ENCODE measurements at places on chromosomes 1 and 21. TPM values are rescaled to one million over a fixed set of nuclear protein-coding genes. Genes with fewer than 3 reads are reported as not detected.

GRCh38 chr1:16164213-16165072, 8.6 kb upstream of the EPHA2 start:
- H3K36me3 ChIP-seq, result no peaks in the 10 kb centered on the region
- no peak for DNase-seq
- H3K27me3 ChIP-seq, result no peaks in the 10 kb centered on the region
- no peak overlapping the region for H3K27ac ChIP-seq
- no peak overlapping the region for H3K4me3 ChIP-seq

DNA sequence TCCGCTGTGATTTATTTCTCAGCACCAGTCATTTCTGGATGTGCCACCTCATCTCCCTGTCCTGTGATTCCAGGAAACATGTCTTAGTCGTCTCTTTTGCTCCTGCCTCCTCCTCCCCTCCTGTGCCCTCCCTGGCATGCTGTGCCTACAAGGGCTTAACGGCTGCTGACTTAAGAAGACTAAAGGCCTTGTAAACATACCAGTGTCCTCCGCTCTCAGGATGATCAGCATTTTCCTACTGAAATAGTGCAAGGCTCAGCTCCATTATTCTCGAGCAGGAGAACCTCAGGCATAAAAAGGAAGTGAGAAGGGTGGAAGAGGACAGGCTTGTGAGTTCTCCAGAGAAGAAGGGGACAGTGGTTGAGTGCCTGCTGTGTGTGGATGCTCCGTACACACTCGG, 61.6 kb upstream of the RUNX3 start:
- DNase-seq, result peak; percentile 8
- H3K27ac ChIP-seq, result no peak overlapping the region
- peaks cover 99% of the 10 kb centered on the region for H3K4me1 ChIP-seq
- no peaks in the 10 kb centered on the region for H3K27me3 ChIP-seq

S100A14 gene
- total RNA-seq, result not detected

MYBPH gene
- total RNA-seq, result not detected
